ENCODE measurements at places on chromosomes 1 and 21.
A peak's percentile ranks its signal among the peaks of the same experiment; 100 is the strongest.

DNA sequence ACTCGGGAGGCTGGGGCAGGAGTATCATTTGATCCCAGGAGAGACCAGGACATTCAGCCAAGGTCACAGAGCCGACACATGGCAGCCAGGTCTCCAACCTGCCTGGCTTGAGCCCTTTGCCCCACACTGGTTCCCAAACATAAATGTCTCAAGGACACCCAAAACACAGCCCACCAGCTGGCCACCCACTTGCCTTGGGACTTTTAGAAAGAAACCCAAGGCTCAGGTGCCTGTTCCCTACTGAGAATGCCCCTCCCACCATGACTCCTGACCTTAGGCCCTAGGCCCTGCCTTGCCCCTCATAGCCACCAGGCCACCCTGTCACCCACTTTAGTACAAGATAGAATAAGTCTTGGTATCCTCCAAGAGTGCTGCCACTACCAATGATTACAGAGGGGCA, 41.9 kb upstream of the LRP8 start:
- no peak for DNase-seq

- DNase-seq: no peak
Measured at GRCh38 chr1:164922585-164922984, 363.6 kb downstream of the PBX1 start.

- DNase-seq: peak; percentile 43
Measured at GRCh38 chr1:235077571-235078479, 50.8 kb downstream of the TOMM20 start.

- DNase-seq: no peak
Measured at GRCh38 chr1:203693721-203694120, 67.1 kb downstream of the ATP2B4 start.

- DNase-seq: peak; percentile 16
Measured at GRCh38 chr1:3483801-3484444, 29.5 kb downstream of the ARHGEF16 start.

- DNase-seq: no peak
Measured at GRCh38 chr1:7501723-7502603, 269.1 kb upstream of the VAMP3 start.

DNA sequence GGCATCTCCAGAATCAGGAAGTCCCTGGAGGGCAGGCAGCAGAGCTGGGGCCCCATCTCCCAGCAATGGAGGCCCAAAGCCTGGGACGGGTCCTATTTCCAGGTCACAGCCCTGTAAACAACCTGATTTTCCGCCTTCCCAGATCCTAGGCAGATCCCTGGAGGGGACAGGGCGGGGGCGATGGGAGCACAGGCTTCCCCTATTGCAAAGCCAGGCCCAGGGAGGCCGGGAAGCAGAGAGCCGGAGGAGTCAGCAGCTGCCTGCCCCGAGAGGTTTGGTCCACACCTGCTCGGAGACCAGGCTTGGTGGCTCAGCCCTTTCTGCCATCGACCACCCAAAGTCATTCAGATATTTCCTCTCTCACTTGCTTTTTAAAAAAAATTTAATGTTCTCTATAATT, 29.2 kb downstream of the CASZ1 start:
- no peak for DNase-seq

DNA sequence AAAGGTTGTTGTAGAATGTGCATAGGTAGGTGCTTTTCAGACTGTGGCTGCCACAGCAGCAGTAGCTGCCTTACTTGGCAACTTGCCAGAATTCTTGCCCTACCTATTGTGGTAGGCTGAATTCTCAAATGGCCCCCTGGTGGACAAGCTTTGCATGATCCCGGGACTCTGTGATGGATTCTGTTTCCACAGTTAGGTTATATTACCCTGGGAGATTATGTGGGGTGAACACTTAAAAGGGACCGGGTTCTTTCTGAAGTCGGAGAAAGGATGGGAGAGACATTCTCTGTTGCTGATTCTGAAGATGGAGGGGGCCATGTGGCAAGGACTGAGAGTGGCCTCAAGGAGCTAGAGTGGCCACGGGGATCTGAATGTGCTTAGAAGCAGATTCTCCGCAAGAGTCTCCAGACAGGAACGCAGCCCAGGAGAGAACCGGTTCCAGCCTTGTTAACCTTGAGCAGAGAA, 32.1 kb upstream of the KCNE1 start:
- DNase-seq: no peak

DNA sequence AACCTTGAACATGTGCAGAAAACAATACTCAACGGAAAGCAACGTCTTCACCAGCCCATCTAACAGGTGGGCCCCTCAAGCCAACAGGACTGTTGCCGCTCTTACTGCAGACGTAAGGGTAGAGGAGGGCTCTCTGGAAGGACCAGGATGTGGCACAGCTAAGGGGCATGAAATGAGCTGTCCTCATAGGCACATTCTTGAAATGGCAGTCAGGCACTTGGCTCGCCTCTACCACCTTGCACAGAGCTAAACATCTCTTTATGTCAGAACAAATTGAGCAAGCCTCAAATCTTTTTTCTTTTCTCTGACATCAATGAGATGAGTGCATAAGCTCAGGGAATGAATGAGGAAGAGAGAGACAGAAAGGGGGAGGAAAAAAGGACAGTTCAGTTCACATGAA, 86.4 kb upstream of the ESRRG start:
- no peak for DNase-seq

DNA sequence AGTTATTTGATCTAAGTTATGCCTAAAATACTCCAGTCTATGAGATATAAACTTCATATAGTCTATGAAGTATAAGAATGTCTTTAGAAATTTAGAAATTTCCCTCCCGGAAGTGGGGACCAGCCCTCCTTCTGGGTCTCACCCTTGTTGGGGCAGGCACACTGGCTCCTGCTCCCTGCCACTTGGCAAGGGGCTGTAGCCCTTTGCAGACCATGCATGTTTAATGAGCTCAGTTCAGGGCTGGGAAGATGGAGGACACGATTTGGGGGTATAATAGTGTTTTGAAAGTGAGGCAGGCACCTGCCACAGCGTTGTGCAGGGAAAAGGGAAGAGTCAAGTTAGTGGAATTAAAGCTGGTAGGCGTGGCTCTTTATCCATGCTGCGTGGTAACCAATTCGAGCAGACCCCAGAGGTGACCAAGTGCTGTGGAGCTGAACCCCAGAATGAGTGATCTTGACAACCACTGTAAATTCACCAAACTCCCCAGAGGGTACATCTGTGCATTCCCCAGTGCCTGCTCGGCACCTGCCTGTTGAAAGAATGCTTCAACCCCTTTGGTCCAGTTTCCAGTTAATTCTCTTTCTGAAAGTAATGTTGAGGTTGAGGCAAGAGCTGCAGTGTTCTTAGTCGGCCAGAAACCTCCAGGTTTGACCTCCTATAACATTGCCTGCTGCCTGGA, 79.6 kb downstream of the DOP1B start:
- DNase-seq: no peak

DNA sequence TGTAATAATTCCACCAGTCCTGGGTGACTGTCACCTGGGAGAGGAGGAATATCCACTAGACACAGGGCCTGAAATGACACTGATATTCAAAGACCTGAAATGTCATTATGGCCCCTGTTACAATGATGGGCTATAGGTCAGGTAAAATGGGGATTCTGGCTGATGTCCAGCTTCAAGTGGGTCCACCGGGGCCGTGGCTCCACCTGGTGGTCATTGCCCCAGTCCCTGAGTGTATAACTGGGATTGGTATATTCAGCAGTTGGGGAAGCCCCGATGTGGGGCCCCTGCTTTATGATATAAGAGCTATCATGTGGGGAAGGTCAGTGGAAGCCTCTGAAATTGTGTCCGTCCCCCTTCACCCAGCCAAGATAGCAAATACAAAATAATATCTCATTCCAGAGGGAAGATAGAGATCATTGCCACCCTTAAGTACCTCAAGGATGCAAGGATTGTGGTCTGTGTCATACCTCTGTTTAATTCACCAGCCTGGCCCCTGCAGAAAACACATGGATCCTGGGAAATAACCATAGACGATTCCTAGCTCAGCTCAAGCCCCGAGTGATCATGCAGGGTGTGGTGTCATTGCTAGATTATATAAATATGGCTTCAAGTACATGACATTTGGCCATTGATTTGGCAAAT, 19.4 kb downstream of the PLEKHO1 start:
- DNase-seq: peak; percentile 28

Measured in activated T-helper 1 cell treated with anti-CD3 and anti-CD28 coated beads, Interleukin-12 subunit alpha, Interleukin-12 subunit beta, Interleukin-2, Interleukin-4 antibody, amounts not matched to agents 30 ng/mL and 10 ng/mL and 1 ng/mL, durations not matched to agents 14 hours and 24 hours and 36 hours (primary cell).